ENCODE measurements at places on chromosomes 1 and 21.

- no peak for DNase-seq
Measured at GRCh38 chr1:167689567-167689920, 32.2 kb upstream of the MPZL1 start.

DNA sequence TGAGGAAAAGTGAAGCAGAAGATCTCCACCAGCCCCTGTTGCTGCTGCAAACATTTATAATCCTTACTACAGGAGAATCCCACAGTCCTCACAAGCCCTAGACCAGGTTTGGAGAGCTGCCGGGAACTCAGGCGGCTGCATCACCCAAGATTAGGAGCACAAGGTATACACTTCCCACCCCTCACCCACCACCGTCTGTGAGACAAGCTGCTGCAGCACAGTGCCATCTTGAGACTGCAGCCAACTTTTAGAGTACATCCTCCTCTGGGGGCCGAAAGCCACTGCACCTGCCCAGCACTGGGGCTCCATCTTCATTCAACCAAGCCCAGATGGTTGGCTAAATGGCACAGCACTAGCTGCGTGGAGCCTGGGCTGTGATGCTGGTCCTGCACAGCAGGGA, 13.8 kb downstream of the OLFML3 start:
- no peak for DNase-seq

- DNase-seq: no peak
Measured at GRCh38 chr1:234600418-234601281, 9.3 kb downstream of the IRF2BP2 start.

GRCh38 chr1:89611721-89612120, 21.2 kb upstream of the LRRC8C start:
- no peak for DNase-seq

GRCh38 chr1:227134686-227135314, 183.5 kb downstream of the CDC42BPA start:
- DNase-seq: no peak

- DNase-seq: no peak
Measured at GRCh38 chr1:37725851-37726613, 33.7 kb downstream of the CDCA8 start.

DNA sequence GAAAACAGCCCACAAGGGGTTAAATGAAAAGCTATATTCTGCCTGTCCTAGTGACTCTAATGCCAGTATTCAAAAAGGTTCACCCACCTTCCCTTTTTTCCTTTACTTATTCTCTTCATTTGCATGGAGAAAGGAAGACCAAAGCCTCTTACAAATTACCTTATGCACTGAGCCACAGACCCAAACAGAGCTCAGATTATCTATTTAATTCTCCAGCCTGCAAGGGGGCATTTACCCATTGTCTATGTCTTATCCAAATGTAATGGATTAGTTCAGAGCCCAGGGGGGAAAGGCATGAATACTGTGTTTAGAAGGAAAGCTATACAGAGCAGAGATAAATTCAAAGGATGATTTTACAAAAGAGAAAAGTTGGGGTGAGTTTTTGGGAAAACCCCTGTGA, 388.5 kb downstream of the OMA1 start:
- no peak for DNase-seq
